CD4-positive, CD25-positive, alpha-beta regulatory T cell (primary cell): ENCODE measurements at places on chromosomes 6 and 20. TPM values are rescaled to one million over a fixed set of nuclear protein-coding genes. Genes with fewer than 3 reads are reported as not detected.
A peak's percentile ranks its signal among the peaks of the same experiment; 100 is the strongest.

GRCh38 chr6:151847064-151847463, 39.6 kb downstream of the ESR1 start:
- peaks cover 3% of the 10 kb centered on the region for H3K36me3 ChIP-seq
- no peaks in the 10 kb centered on the region for H3K4me1 ChIP-seq
- DNase-seq: peak; percentile 12
- no peak overlapping the region for H3K4me3 ChIP-seq

Gene SYNDIG1
- polyA plus RNA-seq: not detected

Gene SLC17A1
- polyA plus RNA-seq: not detected

DNA sequence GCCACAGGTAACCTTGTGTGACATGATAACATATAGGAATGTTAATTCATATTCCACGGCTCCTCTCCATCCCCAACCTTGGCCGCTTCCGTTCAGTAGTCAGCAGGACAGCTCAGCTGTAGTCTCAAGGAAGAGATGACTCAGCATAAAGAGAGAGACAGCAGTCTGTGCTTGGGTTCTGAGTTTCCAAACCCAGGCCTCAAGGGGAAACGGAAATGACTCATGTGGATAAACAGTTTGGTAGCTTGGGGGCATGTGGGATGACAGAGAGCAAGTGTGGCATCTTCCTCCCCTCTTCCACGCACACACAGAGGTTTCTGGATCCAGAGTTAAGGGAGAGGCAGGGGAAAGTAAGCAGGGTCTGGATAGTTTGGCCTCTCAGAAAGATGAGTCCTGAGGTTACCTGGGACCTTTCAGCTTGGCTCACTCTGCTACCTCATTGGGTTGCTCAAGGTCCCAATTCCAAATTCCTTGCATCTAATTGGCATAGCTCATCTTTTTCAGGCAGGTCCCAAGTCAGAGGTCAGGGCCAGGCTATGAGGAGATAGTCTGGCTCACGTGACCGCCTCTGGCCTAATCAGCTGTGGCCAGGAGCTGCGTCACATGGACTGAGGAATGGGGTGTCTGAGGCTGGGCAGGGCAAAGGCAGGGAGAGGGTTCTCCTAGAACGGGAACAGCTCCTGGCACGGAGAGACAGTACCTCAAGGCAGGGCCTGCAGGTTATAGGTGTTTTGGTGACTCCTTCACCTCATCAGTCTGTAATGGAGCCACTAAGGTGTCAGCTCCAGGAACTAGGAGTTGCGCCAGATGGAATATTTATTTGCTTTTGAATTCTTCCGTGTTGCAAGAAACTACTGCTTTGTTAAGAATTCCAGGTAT, 36.5 kb upstream of the MLN start:
- no peak for DNase-seq
- H3K4me3 ChIP-seq: no peak overlapping the region
- H3K27me3 ChIP-seq: no peaks in the 10 kb centered on the region
- peaks cover 10% of the 10 kb centered on the region for H3K4me1 ChIP-seq
- H3K36me3 ChIP-seq: no peaks in the 10 kb centered on the region

DNA sequence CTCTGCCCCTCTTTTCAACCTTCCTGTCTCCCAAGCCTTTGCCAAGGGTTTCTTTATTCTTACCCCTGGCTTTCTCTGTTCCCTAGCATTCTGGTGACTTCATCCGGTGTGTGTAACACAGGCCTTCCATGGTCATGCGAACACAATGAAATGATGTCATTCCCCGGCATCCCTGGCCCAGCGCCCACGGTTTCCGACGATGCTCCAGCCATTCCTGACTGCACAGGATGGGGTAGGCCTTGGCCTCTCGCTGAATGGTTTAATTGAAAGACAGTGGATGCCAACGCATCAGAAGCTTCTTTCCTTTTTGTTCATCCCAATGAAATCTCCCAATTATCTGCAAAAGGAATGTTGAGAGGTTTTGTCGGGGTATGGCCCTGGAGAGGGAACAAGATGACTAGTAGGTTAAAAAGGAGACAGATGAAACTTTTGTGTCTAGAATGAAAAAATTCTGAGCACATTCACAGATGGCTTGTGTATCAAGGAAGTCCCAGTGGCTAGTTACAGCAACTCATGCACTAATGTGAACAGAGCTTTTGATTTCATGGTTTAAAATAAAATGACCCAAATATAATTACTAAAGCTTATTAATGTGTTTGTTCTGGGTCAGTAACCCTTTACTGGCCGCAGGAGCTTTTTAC, 655.0 kb downstream of the QKI start:
- no peaks in the 10 kb centered on the region for H3K36me3 ChIP-seq
- no peak for DNase-seq
- H3K4me3 ChIP-seq: no peak overlapping the region
- no peaks in the 10 kb centered on the region for H3K4me1 ChIP-seq

DNA sequence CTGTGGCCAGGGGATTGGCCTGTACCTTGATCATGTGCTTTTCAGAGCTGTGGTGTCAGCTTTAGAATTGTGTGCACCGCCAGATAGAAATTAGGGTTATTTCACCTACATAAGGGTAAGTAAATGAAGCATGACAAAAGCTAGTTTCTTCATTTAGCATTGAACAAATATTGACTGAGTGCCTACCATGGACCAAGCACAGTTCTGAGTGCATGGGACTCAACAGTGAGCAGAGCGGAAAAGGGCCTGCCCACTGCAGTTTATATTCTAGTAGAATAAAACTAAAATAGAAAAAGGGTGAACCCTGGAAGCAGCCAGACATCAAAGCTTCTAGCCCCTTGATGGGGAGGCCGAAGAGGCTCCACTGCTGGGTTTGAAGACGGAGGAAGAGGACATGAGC, 25.6 kb downstream of the ECT2L start:
- no peaks in the 10 kb centered on the region for H3K4me1 ChIP-seq
- H3K27ac ChIP-seq: no peak overlapping the region
- no peaks in the 10 kb centered on the region for H3K36me3 ChIP-seq
- no peaks in the 10 kb centered on the region for H3K27me3 ChIP-seq

Gene CRISP1
- polyA plus RNA-seq: not detected

- no peak for DNase-seq
- no peaks in the 10 kb centered on the region for H3K27me3 ChIP-seq
- H3K4me3 ChIP-seq: no peak overlapping the region
Observed at GRCh38 chr20:16563066-16563806, 10.0 kb downstream of the KIF16B start.

DNA sequence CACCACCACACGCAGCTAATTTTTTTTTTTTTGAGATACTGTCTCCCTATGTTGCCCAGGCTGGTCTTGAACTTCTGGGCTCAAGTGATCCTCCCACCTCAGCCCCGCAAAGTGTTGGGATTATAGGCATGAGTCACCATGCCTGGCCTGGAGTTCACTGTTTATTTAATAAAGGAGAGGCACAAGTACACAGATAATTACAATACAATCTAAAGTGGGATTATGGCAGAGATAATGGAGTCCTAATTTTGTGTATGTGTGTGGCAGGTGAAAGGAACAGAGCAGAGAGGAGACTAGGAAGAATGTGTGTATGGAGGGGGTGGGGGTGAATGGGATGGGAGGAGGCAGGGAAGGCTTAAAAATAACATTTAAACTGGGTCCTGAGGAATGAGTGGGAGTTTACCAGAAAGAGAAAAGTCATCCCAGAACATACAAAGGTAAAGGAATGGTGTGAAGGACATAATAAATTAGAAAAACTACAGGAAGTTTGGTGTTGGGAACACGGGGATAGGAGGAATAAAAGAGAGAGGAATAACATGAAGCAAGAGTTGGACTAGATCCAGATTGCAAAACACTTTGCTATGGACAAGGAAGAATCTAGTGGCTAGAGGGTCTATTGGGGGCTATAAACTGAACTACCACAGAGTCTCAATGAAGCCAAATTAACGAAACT, 4.4 kb downstream of the NCOA5 start:
- no peaks in the 10 kb centered on the region for H3K36me3 ChIP-seq
- H3K27ac ChIP-seq: no peak overlapping the region
- DNase-seq: no peak
- H3K4me3 ChIP-seq: no peak overlapping the region

DNA sequence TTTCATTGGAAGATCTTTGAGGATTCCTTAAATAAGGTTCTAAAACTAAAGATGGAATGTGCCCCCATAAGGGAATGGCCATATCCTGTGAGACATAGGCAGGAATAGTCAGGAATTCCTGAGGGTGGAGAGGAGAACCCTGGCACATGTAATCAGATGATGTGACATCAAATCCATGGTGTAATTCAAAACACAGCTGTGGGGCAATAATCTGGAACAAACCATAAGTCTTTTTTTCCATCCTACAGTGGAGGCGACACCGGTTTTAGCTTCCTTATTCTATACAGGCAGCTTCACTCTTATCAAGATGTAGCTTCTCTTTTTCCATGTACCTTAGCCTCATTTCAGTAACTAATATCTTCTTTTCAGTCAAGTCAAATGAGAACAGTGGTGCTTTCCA, 133.6 kb upstream of the CITED2 start:
- no peaks in the 10 kb centered on the region for H3K4me1 ChIP-seq
- no peaks in the 10 kb centered on the region for H3K27me3 ChIP-seq
- no peaks in the 10 kb centered on the region for H3K36me3 ChIP-seq
- no peak overlapping the region for H3K4me3 ChIP-seq
- H3K27ac ChIP-seq: no peak overlapping the region

GRCh38 chr20:34180460-34181120, 60.6 kb upstream of the ASIP start:
- no peaks in the 10 kb centered on the region for H3K36me3 ChIP-seq
- H3K4me3 ChIP-seq: no peak overlapping the region
- H3K4me1 ChIP-seq: no peaks in the 10 kb centered on the region
